Choroid plexus epithelial cell (primary cell): ENCODE measurements at places on chromosomes 12 and 14.

DNA sequence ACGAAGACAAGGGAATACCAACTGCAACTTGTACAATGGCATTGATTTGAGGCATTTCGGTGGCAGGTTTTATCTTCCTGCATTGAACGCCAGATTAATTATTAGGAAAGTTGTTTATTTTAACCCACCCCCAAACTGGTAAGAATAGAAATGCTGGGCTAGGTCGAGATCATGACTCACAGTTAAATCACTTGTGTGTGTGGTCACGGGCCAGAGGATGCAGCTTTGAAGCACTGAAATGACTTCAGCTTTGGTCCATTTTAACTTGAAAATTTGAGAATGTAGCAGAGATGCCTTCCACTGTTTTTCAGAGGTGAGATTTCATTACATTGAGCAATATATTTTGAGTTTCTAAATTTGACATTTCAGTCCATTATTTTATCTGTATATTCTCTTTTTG is 23.6 kb upstream of the KCNH3 start:
- DNase-seq = peak; percentile 87

DNA sequence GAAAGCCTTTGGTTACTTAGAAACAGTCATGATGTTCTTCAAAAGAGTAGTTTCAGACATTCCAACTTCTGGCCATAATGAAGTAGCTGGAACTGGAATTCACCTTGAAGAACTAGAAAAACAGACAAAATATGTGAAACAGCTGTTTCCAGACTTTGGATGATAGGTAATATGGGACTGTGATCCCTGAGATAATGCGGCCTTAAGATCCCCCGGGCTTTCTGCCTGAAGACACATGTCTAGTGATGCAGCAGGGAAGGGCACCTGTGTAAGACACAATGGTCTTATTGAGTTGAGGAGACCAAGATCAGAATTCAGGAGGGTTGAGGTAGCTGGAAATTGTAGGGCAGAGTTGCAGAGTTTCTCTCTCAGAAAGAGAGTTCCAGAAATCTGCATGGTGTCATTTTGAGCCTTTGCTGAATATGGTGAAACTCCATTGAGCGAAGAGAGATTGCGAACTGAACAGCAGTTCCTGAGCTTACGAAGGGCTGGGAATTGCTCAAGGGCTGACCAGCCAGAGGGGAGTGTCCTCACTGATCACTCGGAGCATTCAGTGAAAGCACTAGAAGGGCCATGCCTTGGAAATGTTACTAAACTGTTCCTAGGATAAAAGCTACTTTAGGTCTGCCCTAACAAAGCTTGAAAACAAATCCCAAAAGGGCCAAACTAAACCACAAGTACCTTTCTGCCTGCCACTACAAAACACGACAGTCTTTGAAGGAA is 41.7 kb upstream of the FRS2 start:
- peak; percentile 53 for DNase-seq

DNA sequence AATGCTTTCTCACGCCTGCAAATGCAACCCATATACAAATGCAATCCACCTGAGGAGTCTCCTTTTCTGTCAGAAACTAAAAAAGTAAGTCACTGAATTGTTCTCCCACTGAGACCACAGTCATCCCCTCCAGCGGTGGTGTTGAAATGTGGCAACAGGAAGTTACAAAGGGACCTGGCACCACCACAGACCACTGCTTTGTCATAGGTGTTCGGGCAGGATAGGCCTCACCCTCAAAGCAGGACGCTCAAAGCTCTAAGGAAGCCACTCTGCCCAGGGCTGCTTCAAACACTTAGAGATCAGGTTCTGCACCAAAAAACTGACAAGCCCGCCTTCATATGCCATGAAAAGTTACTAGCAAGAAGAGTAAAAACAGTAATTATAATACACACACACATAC is 11.3 kb downstream of the PHLDA1 start:
- peak; percentile 65 for DNase-seq

DNA sequence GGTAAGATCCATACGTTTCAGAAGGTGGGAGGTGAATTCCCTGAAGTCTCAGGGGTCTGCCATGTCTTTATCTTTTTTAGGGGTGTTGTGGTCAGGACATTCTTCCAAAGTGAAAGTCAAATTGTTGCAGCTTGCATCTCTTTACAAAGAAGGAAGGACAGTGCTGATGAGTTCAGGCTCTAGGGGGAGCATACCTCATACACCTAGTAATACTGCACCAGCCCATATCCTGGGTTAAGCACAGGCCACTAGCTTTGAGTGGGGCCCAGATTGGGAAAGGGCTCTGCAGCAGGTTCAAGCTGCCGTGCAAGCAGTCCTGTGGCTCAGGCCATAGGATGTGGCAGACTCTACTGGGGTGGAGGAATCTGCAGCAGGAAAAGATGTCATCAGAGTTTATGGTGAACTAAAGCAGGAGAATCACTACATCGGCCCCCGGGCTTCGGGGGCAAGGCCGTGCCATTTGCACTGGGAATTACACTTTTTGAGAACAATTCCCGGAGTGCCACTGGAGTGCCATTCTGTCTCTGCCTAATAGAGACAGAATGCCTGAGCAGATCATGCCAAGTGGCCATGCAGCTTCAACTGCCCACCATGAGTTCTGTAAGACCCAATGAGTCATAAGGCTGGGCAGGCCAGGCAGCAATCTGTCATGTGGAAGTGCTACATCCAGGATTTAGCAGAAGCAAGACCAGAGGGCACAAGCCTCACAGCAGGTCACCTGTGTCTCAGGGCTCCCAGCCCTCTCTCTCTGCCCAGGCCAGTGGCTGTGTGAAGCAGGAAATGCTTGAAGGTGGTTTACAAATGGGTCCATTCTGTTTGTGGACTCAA is 32.3 kb downstream of the DIO3 start:
- no peak for DNase-seq

GRCh38 chr12:59055204-59055860 is 135.0 kb upstream of the LRIG3 start:
- peak; percentile 83 for DNase-seq

GRCh38 chr12:113658006-113658655 is 186.5 kb upstream of the LHX5 start:
- no peak for DNase-seq

GRCh38 chr12:56034586-56035332 is 7.0 kb upstream of the RPS26 start:
- no peak for DNase-seq
